ENCODE measurements at places on chromosomes 12 and 14. TPM values are rescaled to one million over a fixed set of nuclear protein-coding genes. Genes with fewer than 3 reads are reported as not detected.

Gene IAPP
- not detected for polyA plus RNA-seq

DNA sequence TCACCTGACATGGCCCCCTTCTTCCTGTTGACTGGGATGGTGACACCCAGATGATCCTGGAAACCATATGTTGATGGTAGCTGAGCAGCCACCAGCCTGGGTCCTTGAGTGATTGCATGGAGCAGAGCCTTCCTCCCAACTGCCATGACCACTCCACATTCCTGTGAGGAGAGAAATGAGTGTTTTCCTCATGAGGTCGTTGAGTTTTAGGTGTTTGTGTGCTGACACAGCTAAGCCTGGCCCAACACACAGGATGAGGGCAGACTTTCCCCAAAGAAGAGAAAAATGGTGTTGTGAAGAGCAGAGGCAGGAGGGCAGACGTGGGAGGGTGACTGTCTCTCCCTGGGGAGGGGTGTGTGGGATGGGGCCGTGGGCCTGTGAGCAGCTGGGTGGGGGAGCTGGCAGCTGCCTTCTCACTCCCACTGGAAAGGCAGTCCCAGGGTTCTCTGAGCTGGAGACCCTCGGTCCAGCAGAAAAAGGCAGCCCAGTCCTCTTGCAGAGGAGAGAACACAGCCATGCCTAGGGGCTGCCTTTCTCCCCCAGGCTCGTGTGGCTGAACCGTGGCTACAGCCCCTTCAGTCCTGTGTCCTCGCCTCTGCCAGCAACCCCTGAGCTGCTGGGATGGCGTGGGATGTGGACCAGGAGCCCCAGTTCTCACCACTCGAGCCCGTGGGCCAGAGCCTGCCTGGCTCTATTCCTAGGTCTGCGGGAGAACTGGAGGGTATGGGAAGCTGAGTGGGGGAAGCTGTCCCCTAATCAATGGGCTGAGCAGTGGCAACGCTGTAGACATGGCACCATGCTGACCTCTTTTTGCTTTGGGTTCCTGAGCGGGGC is 257.0 kb downstream of the ADGRD1 start:
- H3K27ac ChIP-seq, result no peak overlapping the region
- H3K4me3 ChIP-seq, result no peak overlapping the region
- no peaks in the 10 kb centered on the region for H3K4me1 ChIP-seq
- peaks cover 10% of the 10 kb centered on the region for H3K27me3 ChIP-seq
- no peaks in the 10 kb centered on the region for H3K36me3 ChIP-seq
- DNase-seq, result no peak

DNA sequence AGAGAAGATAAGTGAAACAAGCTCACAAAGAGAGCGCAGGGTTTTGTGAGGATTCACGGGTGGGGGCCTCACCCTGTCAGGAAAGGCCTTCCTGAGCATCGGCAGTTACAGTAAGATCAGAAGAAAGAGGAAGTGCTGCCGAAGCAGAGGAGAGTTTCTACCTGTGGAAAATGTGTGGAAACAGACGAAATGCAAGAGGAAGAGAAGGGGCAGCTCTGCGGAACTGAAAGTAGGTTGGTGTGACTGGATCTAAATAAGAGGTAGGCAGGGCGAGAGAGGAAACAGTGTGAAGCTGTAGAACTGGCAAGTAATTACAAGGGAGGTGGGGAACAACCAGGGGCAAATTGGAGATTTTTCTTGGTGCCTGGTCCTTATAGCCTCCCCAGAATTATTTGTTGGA is 2.6 kb downstream of the GPR68 start:
- H3K36me3 ChIP-seq, result no peaks in the 10 kb centered on the region
- no peak overlapping the region for H3K4me3 ChIP-seq
- H3K27me3 ChIP-seq, result no peaks in the 10 kb centered on the region
- peak overlapping the region; percentile 55 for H3K27ac ChIP-seq
- DNase-seq, result no peak
- peaks cover 7% of the 10 kb centered on the region for H3K4me1 ChIP-seq

- no peak overlapping the region for H3K27ac ChIP-seq
- no peaks in the 10 kb centered on the region for H3K36me3 ChIP-seq
- no peak overlapping the region for H3K4me3 ChIP-seq
- H3K4me1 ChIP-seq, result peaks cover 12% of the 10 kb centered on the region
Observed at GRCh38 chr14:95305145-95305544, 14.6 kb downstream of the CLMN start.

GRCh38 chr12:53479331-53479730 is 19.9 kb downstream of the MAP3K12 start:
- no peak overlapping the region for H3K4me3 ChIP-seq
- H3K27ac ChIP-seq, result no peak overlapping the region
- DNase-seq, result no peak
- H3K36me3 ChIP-seq, result peaks cover 100% of the 10 kb centered on the region
- H3K27me3 ChIP-seq, result no peaks in the 10 kb centered on the region

Data from left lung (tissue), 14 donors.